Sigmoid colon (tissue), 7 donors: ENCODE measurements at places on chromosomes 2 and 18. TPM values are rescaled to one million over a fixed set of nuclear protein-coding genes. Genes with fewer than 3 reads are reported as not detected.

ZSWIM2 gene
- not detected for polyA plus RNA-seq

DNA sequence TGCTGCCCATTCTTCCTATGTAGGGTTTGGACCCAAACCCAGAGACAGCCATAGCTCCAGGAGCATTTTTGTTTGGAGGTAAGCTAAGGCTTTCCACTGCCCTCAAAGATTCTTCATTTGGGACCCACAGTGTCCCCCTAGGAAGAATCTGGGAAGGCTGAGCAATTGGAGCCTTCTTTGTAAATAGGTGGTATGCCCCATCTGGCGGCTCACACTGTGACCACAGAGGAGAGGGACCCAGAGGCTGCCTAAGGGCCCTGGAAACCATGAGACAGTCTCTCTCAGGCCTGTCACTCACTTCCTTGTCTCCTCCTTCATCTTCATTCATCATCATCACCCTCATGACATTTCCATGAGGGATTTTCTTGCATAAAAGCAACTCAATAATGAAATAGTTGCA, 215.4 kb upstream of the OSR1 start:
- no peaks in the 10 kb centered on the region for H3K27me3 ChIP-seq
- no peaks in the 10 kb centered on the region for H3K36me3 ChIP-seq
- no peak overlapping the region for H3K27ac ChIP-seq
- peaks cover 14% of the 10 kb centered on the region for H3K4me1 ChIP-seq
- H3K4me3 ChIP-seq: no peak overlapping the region
- DNase-seq: no peak

- no peak overlapping the region for H3K4me3 ChIP-seq
- H3K27ac ChIP-seq: no peak overlapping the region
- peaks cover 11% of the 10 kb centered on the region for H3K4me1 ChIP-seq
- H3K36me3 ChIP-seq: no peaks in the 10 kb centered on the region
- H3K27me3 ChIP-seq: no peaks in the 10 kb centered on the region
These were observed 52.0 kb downstream of the ARL4C start for GRCh38 chr2:234444893-234445292.

- no peak for DNase-seq
- no peaks in the 10 kb centered on the region for H3K4me1 ChIP-seq
- no peak overlapping the region for H3K27ac ChIP-seq
- H3K36me3 ChIP-seq: no peaks in the 10 kb centered on the region
- H3K27me3 ChIP-seq: no peaks in the 10 kb centered on the region
- H3K4me3 ChIP-seq: no peak overlapping the region
These were observed 90.8 kb downstream of the ARL4C start for GRCh38 chr2:234406085-234406484.

ACMSD gene
- polyA plus RNA-seq: not detected

DNA sequence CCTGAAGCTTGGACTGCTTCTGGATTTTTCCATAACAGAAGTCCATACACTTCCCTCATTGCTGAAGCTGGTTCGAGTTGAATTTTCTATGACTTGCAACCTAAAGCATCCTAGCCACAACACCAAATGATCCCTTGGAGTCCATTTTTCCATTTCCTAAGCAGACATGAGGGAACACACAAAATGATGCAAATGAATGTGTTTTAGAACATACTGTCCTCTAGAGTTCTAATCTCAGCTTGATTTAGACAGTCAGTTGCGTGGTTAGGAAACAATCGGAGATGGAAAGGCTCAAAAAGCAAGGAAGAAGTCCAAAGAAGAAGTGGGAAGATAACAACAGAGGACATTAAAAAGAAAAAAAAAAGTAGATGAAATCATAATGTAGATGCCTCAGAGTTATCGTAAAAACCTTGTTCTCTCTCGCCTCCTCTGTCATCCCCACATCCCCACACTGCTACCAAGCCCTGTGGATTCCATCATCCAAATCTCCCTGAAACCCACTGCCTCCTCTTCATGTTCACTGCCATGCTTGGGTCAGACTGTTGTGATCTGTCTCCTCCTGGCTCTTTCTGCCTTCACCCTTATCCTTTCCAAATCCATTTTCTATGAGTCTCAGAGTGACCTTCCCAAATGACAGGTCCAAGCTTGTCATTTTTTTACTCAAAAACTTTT, 58.4 kb downstream of the TMEM247 start:
- H3K27ac ChIP-seq: peak overlapping the region; percentile 41
- DNase-seq: no peak
- H3K4me1 ChIP-seq: no peaks in the 10 kb centered on the region
- H3K27me3 ChIP-seq: no peaks in the 10 kb centered on the region
- no peak overlapping the region for H3K4me3 ChIP-seq

DNA sequence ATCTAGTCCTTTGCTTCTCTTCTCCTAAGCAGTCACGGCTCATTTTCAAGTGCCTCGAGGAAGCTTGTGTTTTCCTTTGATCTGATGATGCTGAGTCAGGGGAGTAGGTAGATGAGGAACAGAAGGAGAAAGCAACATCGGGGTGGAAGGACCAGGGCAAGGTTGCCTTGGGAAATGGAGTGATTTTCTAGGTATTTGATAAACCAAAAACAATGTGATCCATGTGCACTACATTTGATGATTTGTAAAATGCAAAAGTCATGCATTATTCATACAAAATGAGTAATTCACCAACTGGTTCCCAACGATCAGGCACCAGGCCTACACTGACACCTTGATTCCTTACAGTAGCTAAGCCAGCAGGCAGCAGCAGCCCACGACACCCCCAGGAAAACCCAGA, 205.3 kb downstream of the ANAPC1 start:
- no peaks in the 10 kb centered on the region for H3K36me3 ChIP-seq
- H3K27ac ChIP-seq: no peak overlapping the region
- DNase-seq: no peak
- no peaks in the 10 kb centered on the region for H3K4me1 ChIP-seq
- no peak overlapping the region for H3K4me3 ChIP-seq

DNA sequence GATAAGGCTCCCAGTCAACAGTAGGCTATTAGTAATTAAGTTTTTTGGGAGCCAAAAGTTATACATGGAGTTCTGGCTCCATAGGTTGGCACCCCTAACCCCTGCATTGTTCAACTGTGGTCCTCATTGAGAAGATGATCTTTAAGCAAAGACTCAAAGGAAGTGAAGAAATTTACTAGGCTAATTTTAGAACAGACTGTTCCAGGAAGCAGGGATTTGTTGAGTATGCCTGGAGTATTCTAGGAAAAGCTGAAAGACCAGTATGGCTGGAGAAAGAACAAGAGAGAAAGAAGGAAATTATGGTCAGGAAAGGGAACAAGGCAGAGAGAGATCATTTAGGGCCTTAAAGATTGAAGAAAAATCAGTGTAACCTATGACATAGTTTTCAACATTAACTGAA, 125.1 kb downstream of the PMAIP1 start:
- DNase-seq: no peak
- no peaks in the 10 kb centered on the region for H3K4me1 ChIP-seq
- H3K27me3 ChIP-seq: no peaks in the 10 kb centered on the region

DNA sequence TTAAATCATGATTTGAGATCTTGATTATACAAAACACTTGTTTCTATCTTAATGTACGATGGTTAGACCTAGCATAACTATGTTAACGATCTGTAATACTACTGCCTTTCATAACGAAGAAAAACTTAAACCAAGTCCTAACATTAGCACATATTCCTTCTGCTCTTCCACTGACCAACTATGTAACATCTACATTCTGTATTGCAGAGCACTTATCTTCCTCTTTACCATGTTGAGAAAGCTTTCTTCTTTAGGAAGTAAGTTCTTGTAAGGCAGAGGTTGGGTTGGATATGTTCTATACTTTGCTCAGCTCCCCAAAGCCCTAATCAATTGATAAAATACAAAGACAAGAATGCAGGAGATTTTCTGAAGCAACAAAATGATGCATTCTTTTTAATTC, 7.9 kb upstream of the ZNF407 start:
- no peak overlapping the region for H3K27ac ChIP-seq
- H3K27me3 ChIP-seq: no peaks in the 10 kb centered on the region
- no peak for DNase-seq
- no peak overlapping the region for H3K4me3 ChIP-seq
- H3K36me3 ChIP-seq: no peaks in the 10 kb centered on the region

DIS3L2 gene
- 8.8 TPM for polyA plus RNA-seq
